ENCODE measurements at places on chromosomes 11 and 22.

DNA sequence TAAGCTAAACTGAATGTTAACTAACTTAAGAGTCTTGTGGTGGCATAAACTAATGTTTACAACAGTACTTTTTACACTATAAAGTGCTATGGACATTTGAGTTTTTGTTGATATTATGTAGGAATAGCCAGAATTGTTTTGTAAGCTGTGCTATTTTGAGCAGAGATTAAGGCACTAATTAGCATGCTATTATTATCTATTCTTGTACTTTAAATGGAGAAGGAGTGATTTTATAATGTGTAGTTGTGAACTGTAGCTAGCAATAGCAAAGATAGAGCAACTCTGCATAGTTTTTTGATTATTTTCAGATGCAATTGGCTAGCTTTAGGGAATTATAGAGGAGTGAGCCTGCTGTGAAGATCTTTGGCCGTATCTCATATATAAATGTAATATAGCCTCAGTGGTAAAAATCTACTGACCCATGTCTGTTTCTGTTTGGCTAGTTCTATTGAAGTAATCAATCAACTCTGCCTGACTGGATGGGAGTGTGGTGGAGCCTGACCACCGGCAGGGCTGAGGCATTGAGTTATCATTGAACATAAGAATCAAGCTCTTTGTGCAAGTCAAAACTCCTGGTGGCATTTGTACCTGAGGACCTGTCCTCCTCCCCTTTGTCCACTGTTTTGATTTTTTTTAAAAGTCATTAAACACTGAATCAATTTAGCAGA lies 34.3 kb downstream of the NCAM1 start:
- DNase-seq = no peak

- no peak for DNase-seq
These were observed 86.6 kb downstream of the BTBD10 start for GRCh38 chr11:13376402-13376801.

GRCh38 chr11:67043572-67044349 lies 12.9 kb upstream of the RHOD start:
- DNase-seq = no peak

DNA sequence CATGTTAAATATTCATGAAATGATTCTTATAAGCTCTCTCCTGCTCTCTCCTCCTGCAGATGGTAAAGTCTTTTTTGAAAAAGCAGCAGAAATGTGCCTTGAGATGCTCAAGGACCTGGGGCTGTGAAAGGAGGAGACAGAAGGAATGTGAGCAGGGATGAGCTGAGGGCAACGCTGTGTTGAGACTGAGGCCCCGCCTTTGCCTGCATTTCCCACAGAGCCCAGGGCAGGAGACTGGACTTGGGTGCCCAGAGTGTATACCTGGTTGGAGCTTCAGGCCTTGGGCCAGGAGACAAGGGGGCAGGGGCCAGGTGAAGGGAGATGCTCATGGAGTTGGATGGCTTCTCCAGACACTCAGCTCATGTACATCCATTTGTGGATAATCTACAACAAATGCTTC lies 39.2 kb downstream of the CEP164 start:
- DNase-seq = no peak

DNA sequence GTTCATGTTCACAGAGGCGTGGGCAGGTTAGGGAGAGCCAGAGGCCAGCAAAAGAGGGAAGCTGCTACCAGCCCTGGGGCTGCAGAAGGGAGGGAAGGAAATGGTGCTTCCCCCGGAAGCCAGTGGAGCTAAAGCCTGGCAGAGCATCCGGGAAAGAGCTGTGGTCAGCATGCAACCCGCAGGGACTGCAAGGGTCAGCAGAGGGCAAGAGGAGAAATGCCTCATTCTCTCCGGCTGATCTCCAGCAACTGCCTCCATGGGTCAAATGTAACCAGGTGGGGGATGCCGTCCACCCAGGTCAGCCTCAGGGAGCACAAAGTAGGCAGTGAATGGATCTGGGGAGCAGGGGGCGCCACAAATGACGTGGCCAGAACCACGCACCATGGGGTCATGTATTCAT lies 36.9 kb upstream of the PRR5 start:
- no peak for DNase-seq

GRCh38 chr22:36546092-36546804 lies 17.3 kb upstream of the EIF3D start:
- no peak for DNase-seq
